ENCODE measurements at places on chromosomes 16 and 17. TPM values are rescaled to one million over a fixed set of nuclear protein-coding genes. Genes with fewer than 3 reads are reported as not detected.

Gene TMC7
- total RNA-seq, result 9.6 TPM

Gene CHST4
- total RNA-seq, result not detected

Gene SPATA32
- not detected for total RNA-seq

Gene MVP
- total RNA-seq, result 123 TPM

Gene CYB5B
- 62.5 TPM for total RNA-seq

Gene TBC1D28
- total RNA-seq, result not detected

Gene DYNLL2
- total RNA-seq, result 28.3 TPM

Gene SLC5A2
- total RNA-seq, result not detected

Gene TBX21
- total RNA-seq, result 1.1 TPM

Gene MAFG
- 27.8 TPM for total RNA-seq

Gene KCNJ18
- total RNA-seq, result not detected

Gene HBZ
- total RNA-seq, result not detected

Gene COG4
- total RNA-seq, result 51.0 TPM

Gene TEX14
- total RNA-seq, result 0.76 TPM

Gene TMEM92
- total RNA-seq, result 0.53 TPM

Gene KRT12
- not detected for total RNA-seq

Gene NHLRC4
- 1.2 TPM for total RNA-seq

Gene CIBAR2
- not detected for total RNA-seq

Gene NPTX1
- 0.53 TPM for total RNA-seq

Gene FOXN1
- total RNA-seq, result not detected

Gene RAB11FIP4
- total RNA-seq, result 7.6 TPM

Gene CD79B
- 5.3 TPM for total RNA-seq

Gene SAMD14
- total RNA-seq, result 2.5 TPM

Gene CD300C
- 1.7 TPM for total RNA-seq

Data from sciatic nerve (tissue), 2 donors.